ENCODE measurements at places on chromosomes 12 and 14. TPM values are rescaled to one million over a fixed set of nuclear protein-coding genes. Genes with fewer than 3 reads are reported as not detected.

- H3K27ac ChIP-seq: peak overlapping the region; percentile 100
- no peaks in the 10 kb centered on the region for H3K27me3 ChIP-seq
- peak; percentile 10 for DNase-seq
- H3K4me1 ChIP-seq: peaks cover 34% of the 10 kb centered on the region
- H3K36me3 ChIP-seq: peaks cover 39% of the 10 kb centered on the region
- peak overlapping the region; percentile 99 for H3K4me3 ChIP-seq
Observed at GRCh38 chr12:53005215-53005985, 856 bp upstream of the EIF4B start.

- DNase-seq: no peak
- H3K4me1 ChIP-seq: no peaks in the 10 kb centered on the region
- H3K36me3 ChIP-seq: no peaks in the 10 kb centered on the region
- no peak overlapping the region for H3K27ac ChIP-seq
- peaks cover 8% of the 10 kb centered on the region for H3K27me3 ChIP-seq
Observed at GRCh38 chr14:76551906-76552305, 176.0 kb downstream of the ESRRB start.

DNA sequence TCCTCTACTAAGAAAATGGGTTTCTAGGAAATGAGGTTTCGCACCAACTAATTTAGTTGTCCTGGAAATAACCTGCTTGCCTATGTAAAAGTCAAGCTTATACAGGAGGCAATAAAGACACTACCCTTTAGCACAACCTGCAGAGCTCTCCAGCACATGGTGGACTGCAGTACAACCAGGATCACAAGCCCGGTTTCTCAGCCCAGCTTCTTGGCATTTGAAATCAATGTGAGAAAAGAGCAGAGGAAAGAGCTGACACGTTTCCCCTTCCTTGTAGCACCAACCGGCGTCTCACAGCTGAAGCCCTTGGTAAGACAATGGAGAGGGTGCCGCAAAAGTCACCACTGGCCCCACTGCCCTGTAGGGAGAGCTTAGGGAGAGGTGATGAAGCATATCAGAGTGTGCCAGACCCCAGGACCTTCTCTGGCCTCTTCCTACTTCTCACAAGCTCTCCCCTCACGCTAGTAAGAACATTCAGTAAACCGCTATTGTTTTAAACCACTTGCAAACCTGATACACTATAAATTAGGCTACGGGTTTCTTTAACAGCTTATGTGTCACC is 8.6 kb downstream of the SPTLC2 start:
- peak overlapping the region; percentile 82 for H3K27ac ChIP-seq
- H3K4me3 ChIP-seq: peak overlapping the region; percentile 61
- peak; percentile 6 for DNase-seq
- H3K4me1 ChIP-seq: peaks cover 47% of the 10 kb centered on the region
- H3K36me3 ChIP-seq: peaks cover 2% of the 10 kb centered on the region

DNA sequence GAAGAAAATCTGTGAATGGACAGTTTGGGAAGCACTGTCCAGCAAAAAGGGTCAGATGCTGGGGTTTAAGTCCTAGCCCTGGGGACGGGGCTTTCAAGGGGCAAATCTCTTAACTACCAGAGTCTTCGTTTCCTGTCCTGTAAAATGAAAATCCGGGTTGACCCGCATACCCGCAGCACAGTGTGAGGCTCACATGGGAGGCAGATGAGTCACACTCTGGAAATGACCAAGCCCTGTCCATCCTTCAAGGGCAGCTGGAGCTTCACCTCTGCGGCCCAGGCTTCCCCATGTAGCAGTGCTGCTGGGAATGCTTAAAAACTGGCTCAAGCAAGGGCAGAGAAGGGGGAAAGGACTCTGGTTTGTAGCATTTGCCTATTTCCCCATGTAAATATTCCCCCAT is 19.0 kb downstream of the FAM181A start:
- H3K4me1 ChIP-seq: peaks cover 10% of the 10 kb centered on the region
- DNase-seq: no peak
- no peak overlapping the region for H3K27ac ChIP-seq
- H3K4me3 ChIP-seq: no peak overlapping the region

DNA sequence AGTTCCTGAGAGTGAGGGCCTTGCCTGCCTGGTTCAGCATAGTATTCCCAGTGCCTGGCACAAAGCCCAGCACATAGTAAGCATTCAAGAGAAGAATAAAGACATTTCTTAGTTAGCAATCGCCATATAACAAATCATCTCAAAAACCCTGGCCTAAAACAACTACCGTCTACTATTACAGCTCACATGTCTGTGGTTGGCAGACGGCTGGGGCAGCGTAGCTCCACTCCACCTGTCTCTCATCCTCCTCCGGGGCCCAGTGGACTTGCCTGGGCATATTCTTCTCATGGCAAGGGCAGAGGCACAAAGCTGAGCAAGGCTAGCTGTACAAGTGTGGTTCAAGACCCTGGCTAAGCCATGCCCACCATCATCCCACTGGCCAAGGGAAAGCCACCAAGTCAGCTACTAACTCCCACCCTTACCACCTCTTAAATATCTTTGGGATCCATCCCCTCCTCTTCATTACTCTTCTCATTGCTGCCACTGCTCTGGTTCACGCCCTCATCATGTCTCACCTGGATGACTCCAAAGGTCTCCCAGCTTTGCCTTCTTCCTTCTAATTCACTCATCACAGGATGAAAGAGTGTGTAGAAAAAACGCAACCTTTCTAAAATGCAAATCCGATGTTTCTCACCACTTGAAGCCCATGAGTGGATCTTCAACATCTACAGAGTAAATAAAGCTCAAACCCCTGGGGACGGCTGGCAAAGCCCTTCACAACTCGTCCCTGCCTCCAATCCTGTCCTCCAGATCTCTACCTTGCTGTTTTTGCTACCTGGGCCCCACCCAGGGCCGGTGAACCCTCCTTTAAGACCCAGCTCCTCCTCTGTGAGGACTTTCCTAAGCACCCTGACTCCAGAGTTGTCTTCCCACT is 10.4 kb downstream of the TMEM229B start:
- H3K27me3 ChIP-seq: no peaks in the 10 kb centered on the region
- DNase-seq: no peak
- peaks cover 14% of the 10 kb centered on the region for H3K4me1 ChIP-seq
- H3K27ac ChIP-seq: peak overlapping the region; percentile 18

- peak overlapping the region; percentile 68 for H3K4me3 ChIP-seq
- peak overlapping the region; percentile 87 for H3K27ac ChIP-seq
- peaks cover 64% of the 10 kb centered on the region for H3K4me1 ChIP-seq
Observed at GRCh38 chr14:68786491-68787091, 6.3 kb downstream of the ZFP36L1 start.

GRCh38 chr14:100306998-100307765 is 938 bp upstream of the SLC25A29 start:
- no peaks in the 10 kb centered on the region for H3K27me3 ChIP-seq
- no peaks in the 10 kb centered on the region for H3K36me3 ChIP-seq
- H3K4me1 ChIP-seq: peaks cover 15% of the 10 kb centered on the region

GRCh38 chr12:27292718-27293117 is 39.9 kb upstream of the BMAL2 start:
- no peak overlapping the region for H3K4me3 ChIP-seq
- peaks cover 18% of the 10 kb centered on the region for H3K4me1 ChIP-seq
- no peak overlapping the region for H3K27ac ChIP-seq
- H3K36me3 ChIP-seq: peaks cover 4% of the 10 kb centered on the region
- DNase-seq: no peak

- peaks cover 7% of the 10 kb centered on the region for H3K36me3 ChIP-seq
- DNase-seq: no peak
- no peak overlapping the region for H3K4me3 ChIP-seq
- peaks cover 31% of the 10 kb centered on the region for H3K4me1 ChIP-seq
- H3K27me3 ChIP-seq: no peaks in the 10 kb centered on the region
Observed at GRCh38 chr14:34536951-34537676, 2.4 kb downstream of the EAPP start.

DNA sequence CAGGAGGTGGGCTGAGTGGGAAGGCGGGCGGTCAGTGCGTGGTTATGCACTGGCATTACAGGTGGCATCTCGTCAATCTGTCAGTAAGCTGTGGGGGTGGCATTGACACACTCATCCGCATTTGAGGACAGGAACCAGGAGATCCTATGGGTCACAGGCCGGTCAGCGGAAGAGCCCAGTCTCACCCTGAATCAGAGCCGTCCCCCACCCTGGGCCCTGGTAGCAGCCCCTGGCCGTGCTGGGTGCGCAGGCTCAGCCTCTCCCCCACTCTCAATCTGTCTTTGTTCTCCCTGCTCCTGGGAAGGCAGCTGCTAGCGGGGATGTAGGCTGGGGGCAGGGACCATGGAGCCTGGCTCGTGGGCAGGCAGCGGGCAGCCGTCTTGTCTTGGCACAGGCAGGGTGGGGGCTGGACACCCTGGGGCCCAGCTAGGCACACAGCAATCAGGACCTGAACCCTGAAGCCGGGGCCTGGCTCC is 5.1 kb downstream of the INF2 start:
- no peaks in the 10 kb centered on the region for H3K27me3 ChIP-seq
- H3K36me3 ChIP-seq: peaks cover 4% of the 10 kb centered on the region
- peaks cover 29% of the 10 kb centered on the region for H3K4me1 ChIP-seq
- peak overlapping the region; percentile 81 for H3K27ac ChIP-seq
- H3K4me3 ChIP-seq: peak overlapping the region; percentile 50
- no peak for DNase-seq

DNA sequence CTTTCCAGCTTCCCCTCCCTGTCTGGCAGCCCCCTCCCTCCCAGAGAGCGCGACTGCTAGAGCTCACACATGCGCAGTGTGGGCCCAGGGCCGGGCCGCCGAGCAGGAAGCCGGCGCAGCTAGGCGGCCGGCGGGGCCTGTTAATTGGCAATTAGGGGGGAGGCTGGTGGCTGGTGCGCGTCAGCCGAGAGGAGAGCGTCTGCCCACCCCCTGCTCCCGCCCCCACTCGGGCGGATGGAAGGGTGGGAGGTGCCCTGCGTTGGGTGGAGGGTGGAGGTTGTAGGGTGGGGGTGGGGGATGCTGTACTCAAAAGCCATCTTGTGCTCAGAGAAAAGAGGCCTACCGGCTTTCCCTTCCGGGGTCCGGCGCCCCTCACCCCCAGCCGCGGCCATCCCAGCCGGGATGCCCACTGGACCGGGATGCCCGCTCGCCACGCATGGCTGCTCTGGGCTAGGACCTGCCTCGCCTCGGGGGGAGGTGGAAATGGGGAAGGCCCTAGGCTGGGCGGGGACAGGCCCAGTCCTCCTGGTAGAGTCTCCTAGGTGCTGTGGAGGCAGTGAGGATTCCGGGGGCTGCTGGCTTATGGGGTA is 9.2 kb downstream of the HOXC8 start:
- peaks cover 2% of the 10 kb centered on the region for H3K36me3 ChIP-seq
- H3K4me1 ChIP-seq: peaks cover 23% of the 10 kb centered on the region
- H3K27ac ChIP-seq: no peak overlapping the region
- peaks cover 90% of the 10 kb centered on the region for H3K27me3 ChIP-seq

- DNase-seq: no peak
- no peaks in the 10 kb centered on the region for H3K36me3 ChIP-seq
- H3K4me3 ChIP-seq: no peak overlapping the region
- no peaks in the 10 kb centered on the region for H3K27me3 ChIP-seq
- no peaks in the 10 kb centered on the region for H3K4me1 ChIP-seq
Observed at GRCh38 chr14:93778453-93778852, 9.8 kb downstream of the PRIMA1 start.

- no peaks in the 10 kb centered on the region for H3K27me3 ChIP-seq
- no peak for DNase-seq
- no peak overlapping the region for H3K4me3 ChIP-seq
- H3K4me1 ChIP-seq: peaks cover 19% of the 10 kb centered on the region
Observed at GRCh38 chr12:52686063-52686462, 5.9 kb upstream of the KRT1 start.

- no peak for DNase-seq
- no peaks in the 10 kb centered on the region for H3K36me3 ChIP-seq
- no peak overlapping the region for H3K4me3 ChIP-seq
- H3K27ac ChIP-seq: no peak overlapping the region
- H3K27me3 ChIP-seq: peaks cover 9% of the 10 kb centered on the region
- H3K4me1 ChIP-seq: no peaks in the 10 kb centered on the region
Observed at GRCh38 chr12:78870539-78870938, 6.0 kb downstream of the SYT1 start.

GRCh38 chr12:85713373-85713772 is 122.8 kb downstream of the RASSF9 start:
- no peaks in the 10 kb centered on the region for H3K27me3 ChIP-seq
- no peaks in the 10 kb centered on the region for H3K36me3 ChIP-seq
- no peaks in the 10 kb centered on the region for H3K4me1 ChIP-seq
- H3K27ac ChIP-seq: no peak overlapping the region
- DNase-seq: no peak
- H3K4me3 ChIP-seq: no peak overlapping the region

DNA sequence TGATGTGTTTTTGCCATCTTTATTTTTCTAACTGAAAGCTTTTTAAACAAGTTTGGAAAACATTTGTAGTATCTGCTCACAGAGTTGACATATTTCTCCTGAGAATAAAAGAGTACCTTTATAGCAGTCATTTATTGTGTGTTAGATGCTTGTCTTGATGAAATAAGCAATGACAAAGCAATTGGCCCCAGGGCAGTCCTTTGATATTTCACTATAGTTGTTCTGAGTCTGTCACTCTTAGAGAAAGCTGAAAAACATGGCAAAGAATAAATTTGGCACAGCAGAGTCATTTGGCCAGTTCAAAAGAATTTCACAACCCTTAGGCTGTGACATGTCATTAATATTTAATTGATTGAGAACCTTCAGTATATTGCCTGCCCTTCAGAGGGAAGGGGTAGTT is 166.2 kb downstream of the PTPRO start:
- peaks cover 14% of the 10 kb centered on the region for H3K27me3 ChIP-seq
- no peak for DNase-seq
- no peaks in the 10 kb centered on the region for H3K4me1 ChIP-seq
- no peaks in the 10 kb centered on the region for H3K36me3 ChIP-seq
- H3K4me3 ChIP-seq: no peak overlapping the region

- no peak overlapping the region for H3K27ac ChIP-seq
- peaks cover 11% of the 10 kb centered on the region for H3K27me3 ChIP-seq
- DNase-seq: no peak
- H3K4me1 ChIP-seq: peaks cover 15% of the 10 kb centered on the region
Observed at GRCh38 chr14:67410313-67410712, 1.7 kb downstream of the PLEK2 start.

GRCh38 chr12:39443929-39444209 is 949 bp upstream of the KIF21A start:
- no peaks in the 10 kb centered on the region for H3K36me3 ChIP-seq
- peaks cover 6% of the 10 kb centered on the region for H3K27me3 ChIP-seq
- no peak for DNase-seq
- H3K4me1 ChIP-seq: peaks cover 23% of the 10 kb centered on the region

DNA sequence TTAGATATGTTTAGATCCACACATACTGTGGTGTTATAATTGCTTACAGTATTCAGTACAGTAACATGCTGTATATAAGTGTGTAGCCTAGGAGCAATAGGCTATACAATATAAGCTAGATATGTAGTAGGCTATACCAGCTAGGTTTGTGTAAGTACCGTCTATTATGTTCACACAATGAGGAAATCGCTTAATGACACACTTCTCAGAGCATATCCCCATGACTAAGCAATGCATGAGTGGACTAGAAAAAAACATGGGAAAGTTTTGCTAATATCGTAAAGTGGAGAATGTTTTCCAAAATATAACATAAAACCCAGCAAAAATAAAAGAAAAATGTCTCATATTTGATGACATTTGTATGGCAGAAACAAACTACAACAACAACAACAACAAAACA is 27.3 kb downstream of the AKAP3 start:
- H3K36me3 ChIP-seq: no peaks in the 10 kb centered on the region
- DNase-seq: no peak
- no peak overlapping the region for H3K4me3 ChIP-seq
- H3K27ac ChIP-seq: no peak overlapping the region

Gene MANSC4
- total RNA-seq: not detected

Gene PPM1A
- 40.5 TPM for total RNA-seq

Gene FAM90A1
- 0.40 TPM for total RNA-seq

Gene LUM
- total RNA-seq: not detected

Gene NEUROD4
- total RNA-seq: not detected

Gene PARP11
- 23.1 TPM for total RNA-seq

Gene SOAT2
- total RNA-seq: 3.1 TPM
